ENCODE measurements at places on chromosomes 1 and 21.

- DNase-seq: no peak
Measured at GRCh38 chr1:241717975-241718374, 65.9 kb downstream of the WDR64 start.

- no peak for DNase-seq
Measured at GRCh38 chr1:20182415-20182814, 3.5 kb upstream of the UBXN10 start.

DNA sequence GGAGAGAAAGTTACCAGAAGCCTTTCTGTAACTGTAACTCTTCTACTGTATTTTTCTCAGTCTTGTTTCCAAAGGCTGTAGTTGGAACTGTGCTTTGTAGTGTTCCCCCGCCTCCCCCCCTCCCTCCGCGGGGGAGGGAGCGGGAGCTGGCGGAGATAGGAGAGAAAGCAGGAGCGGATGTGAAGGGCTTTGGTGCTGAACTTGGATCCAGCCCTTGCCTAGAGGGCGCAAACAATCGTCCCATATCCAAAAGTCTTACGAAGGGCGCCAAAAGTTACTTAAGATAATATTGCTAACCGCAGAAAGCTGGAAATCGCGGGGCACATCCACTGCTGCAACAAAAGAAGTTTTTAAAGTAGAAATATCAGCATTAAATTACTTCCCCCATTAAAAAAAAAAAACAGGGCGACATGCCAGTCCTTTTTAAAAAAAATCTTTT lies 2.4 kb upstream of the NFIA start:
- DNase-seq: no peak

- DNase-seq: no peak
Measured at GRCh38 chr1:228497817-228498216, 10.6 kb downstream of the RNF187 start.

DNA sequence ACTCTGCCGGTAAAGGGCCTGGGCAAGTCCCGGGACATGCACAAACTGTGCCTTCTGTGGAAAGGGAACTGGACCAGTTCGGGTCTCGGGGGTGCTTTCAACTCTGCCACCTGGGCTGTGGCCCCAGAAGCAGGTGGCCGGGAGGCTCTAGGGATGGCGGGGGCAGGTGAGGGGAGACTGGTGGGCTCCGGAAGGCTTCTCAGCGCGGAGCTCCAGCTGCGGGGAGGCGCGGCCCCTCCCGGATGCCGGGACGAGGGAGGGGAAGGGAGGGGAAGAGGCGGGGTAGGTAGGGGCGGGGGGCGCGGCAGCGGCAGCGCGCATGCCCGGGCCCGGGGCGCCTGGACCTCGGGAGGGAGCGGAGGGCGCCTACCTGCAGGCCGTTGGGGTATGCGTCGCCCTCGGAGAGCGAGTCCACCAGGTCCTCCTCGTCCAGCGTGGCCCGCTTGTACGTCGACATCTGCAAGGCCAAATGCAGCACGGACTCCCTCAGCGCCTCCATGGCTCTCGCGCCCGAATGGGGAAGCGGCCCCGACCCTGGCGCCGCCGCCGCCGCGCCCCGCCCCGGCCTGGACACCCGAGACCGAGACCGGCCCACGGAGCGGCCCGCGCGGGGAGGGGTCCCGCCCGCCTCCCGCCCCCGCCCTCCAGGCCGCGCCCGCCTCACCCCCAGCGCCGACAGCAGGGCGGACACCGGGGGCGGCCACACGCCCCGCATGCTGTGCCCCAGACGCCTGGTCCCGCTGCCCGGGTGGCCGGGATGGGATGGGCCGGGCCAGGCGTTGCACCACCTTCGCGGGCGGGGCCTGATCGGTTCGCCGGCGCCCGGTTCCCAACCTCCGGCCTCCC lies at the start of gene ECE1:
Gene ECE1 (minus strand): TSS at position 764 of the 846 bp plus-strand sequence. CDS start 49 bp downstream, at position 715.
- no peak for DNase-seq
